ENCODE measurements at places on chromosomes 1 and 21.
A peak's percentile ranks its signal among the peaks of the same experiment; 100 is the strongest.

GRCh38 chr21:27067226-27067625, 100.3 kb upstream of the ADAMTS5 start:
- no peak for DNase-seq

DNA sequence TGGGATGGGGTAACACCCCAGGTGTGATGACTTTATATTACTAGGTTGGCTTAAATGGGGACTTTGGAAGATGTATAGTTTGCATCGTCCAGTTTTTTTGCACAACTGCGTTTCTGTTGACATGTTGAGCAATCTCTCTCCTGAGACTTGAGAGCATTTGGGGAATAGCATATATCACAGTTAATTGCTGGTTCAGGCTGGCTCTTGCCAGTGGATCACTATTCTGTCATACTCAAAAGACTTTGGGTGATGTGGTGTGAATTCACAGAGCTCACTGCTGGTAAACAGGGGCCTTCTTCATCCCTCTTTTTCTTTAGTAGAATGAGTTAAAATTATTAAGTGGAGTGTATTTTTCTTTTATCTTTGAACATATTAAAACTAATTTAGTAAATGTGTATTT, 44.3 kb downstream of the LHX9 start:
- no peak for DNase-seq

- DNase-seq: no peak
Measured at GRCh38 chr1:56811331-56811730, 7.9 kb downstream of the FYB2 start.

DNA sequence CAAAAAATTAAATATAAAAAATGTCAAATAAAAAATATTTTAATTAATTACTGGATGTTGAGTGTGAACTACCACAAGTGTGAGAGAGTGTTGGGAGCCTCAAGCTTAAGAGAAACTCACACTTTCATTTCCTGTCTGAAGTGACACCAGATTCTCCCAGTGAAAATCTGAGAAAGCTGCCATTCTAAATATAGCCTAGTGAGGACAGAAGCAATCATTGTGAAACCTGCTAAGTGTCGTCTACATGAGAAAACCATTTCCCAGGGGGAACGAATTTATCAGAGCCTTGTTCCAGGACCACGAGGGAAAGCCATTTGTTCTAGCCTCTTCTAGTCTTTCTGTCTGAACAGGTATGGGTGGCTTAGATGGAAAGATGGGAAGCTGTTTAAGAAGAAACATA, 329.3 kb upstream of the PRMT6 start:
- no peak for DNase-seq

DNA sequence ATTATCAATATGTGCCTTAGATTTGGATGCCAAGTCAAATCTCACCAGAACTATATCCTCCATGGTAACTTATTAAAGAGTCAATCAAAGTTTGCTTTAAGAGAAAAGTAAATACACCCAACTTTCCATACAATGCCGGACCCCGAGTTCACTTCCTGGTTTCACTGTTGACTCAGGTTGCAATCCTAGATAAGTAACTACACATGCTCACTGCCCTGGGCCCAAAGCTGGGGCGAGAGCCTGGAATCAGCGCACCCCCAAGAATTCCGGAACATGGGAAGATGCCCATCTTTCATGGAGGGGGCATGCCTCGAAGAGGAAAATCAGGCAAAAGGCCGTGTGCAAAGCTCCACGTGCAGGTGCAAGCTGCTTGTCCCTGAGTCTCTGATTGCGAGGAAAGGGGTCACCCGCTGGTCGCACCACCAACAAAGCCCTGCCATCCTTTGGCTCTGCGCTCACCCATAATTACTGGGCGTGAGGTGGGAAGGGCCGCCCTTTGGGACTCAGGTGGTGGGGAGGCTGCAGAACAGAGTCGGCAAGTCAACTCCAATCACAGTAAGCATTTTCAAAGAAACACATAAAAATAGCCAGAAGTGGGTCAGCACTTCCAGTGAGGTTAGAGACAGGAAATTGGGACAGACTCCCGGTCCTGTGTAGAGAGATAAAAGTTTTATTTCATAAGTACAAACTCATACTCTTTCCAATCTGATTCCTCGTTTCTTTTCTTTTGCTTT, 167.7 kb downstream of the TOMM20 start:
- DNase-seq: peak; percentile 42

DNA sequence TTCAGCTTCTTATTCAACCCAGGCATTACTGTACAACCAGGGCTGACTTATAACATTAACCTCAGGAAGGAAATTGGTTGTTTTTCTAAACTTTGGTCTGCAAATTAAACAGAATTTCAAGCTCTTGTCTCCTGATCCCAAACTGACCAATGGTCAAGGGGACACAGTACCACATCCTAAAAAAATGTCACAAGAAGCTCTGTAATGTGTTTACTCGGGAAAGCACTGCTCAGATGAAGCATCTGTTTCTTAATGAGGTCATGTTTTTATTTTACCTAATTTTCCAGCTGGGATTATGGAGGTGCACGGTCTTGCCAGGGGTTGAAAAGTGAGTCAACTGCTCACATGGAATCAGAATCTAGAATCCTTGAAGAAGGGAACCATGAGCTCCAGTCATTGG, 18.7 kb downstream of the ADAMTS5 start:
- DNase-seq: no peak

GRCh38 chr1:210586771-210587170, 258.1 kb downstream of the HHAT start:
- DNase-seq: no peak

DNA sequence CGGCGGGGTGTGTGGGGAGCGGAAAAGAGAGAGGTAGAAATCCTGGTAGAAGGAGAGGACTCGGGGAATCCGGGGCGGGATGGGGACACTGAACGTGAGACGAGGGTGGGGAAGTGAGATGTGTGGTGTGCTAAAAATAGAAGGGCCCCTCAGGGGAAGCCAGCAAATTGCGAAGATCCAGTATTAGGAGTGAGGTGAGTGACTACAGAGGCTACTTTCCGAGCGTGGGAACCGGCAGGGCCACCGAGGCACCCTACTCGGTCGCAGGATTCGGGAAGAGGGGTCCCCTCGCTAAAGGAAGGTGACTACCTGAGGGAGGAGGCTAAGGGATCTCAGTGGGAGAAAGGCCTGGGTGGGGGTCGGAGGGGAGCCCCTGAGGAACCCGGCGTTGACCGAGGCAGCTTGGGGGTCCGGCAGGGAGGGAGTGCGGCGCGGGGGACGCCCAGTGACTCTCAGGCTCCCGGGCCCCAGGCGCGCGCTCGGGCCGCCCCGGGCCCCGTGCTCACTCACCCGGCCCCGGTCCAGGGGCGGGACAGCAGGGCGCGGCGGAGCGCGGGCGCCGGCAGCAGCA, 318 bp downstream of the ALDH4A1 start:
- DNase-seq: no peak

DNA sequence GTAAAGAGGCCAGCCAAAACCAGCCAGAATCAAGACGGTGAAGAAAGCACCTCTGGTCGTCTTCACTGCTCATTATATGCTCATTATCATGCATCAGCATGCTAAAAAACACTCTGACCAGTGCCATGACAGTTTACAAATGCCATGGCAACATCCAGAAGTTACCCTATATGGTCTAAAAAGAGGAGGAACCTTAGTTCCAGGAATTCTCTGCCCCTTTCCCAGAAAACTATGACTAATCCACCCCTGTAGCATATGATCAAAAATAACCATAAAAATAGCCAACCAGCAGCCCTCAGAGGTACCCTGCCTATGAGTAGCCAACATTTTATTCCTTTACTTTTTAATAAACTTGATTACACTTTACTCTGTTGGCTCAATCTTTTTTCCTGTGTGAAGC, 34.2 kb upstream of the PBX1 start:
- no peak for DNase-seq

DNA sequence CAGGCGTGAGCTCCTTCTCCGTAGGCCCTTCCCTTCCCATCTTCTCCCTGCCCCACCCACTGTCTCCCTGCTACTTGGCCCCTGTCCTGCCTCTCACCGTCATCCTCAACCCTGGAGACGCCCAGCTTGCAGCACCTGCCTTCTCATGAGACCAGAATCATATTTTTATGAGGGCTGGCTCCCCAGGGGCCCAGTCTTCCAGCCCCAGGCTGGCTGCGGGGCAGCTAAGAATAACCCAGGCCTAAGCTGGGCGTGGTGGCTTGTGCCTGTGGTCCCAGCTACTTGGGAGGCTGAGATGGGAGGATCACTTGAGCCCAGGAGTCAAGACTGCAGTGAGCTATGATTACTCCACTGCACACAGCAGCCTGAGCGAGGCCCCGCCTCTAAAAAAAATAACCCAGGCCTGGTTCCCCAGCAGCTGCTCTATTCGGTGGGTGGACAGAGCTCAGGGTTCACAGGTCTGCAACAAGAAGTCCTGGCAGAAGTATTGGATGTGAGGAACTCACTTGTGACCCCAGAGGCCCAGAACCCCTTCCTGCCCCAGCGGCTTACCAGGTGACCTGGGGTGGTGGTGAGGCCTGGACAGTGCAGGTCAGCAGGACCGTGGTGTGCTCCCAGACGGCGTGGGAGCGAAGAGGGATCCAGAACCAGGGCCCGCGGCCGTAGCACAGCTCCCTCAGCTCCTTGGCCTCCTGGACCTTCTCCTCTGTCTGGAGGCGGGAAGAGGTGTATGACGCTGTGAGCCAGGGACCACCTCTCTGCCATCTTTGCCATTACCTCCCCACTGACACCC, 6.4 kb downstream of the MYOM3 start:
- DNase-seq: no peak

GRCh38 chr1:195866781-195867222, 741.4 kb downstream of the KCNT2 start:
- no peak for DNase-seq

GRCh38 chr1:28099050-28099769, 10.8 kb upstream of the EYA3 start:
- DNase-seq: no peak

DNA sequence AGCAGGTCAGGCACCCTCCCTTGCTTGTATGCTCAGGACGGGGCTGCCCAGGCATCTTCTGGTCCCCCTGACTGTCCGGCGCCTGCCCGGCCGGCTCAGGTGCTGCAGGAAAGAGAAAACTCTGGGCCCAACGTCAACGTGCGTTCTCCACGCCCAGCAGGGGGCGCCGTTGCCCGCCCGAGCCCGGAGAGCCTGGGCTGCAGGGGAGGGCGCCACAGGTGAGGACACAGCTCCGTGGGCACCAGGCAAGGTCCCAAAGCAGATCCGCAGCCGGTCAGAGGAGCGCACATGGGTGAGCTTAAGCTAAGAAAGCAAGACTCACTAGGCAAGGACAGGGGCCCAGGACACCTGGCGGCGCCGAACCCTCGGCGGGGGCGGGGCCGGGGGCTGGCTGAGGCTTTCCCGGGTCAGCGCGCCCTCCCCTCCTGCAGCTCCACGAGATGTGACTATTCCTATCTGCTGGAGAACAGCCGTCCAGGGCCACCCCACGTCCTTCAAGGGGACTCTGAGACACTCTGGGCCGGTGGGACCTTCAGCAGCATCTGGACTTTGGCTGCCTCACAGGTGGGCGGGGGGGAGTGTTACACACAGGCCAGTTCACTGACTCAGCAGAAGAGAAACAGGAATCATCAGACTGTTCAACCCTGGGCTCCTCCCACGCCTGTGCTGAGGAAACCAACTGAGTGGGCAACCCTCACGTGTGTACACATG, 29.3 kb downstream of the KRTAP10-1 start:
- DNase-seq: peak; percentile 22

- DNase-seq: no peak
Measured at GRCh38 chr1:180973369-180973768, 49.3 kb downstream of the STX6 start.

DNA sequence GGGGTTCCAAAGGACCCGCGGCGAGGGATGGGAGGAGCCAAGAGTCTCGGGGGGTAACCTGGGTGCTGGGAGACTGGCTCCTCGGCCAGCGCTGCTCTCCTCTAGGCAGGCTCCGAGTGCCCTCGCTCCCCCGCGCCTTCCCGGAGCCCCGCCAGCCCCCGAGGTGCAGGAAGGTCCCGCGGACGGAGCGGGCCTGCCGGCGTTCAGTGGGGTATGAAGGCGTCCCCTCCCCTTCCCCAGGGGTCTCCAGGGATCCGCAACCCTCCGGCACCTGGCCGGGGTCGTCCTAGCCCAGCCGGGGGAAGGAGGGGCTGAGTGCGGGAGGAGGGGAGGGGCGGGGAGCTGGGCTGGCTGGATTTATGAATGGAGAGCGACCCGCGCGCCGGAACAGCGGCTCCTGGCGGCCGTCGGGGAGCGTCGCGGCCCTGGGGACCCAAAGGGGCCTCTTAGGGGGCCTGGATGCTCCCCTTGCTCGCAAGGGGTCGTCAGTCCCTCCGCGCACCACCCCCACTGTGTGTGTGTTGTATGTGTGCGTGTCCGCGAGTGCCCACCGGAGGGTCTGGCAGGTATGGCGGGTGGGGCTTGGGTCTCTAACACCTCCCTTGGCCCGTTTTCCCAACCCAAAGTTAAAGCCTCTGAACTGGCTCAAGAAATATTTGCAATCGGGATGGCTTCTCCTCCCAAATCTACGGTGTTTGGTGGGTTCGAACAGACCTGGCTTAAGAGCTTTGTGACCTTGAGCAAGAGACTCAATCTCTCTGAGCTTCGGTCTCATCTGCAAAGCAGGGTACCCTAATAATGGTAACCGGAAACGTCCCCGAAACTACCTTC, 642 bp downstream of the HCRTR1 start:
- DNase-seq: peak; percentile 39

GRCh38 chr1:232521660-232522059, 108.3 kb downstream of the SIPA1L2 start:
- no peak for DNase-seq

DNA sequence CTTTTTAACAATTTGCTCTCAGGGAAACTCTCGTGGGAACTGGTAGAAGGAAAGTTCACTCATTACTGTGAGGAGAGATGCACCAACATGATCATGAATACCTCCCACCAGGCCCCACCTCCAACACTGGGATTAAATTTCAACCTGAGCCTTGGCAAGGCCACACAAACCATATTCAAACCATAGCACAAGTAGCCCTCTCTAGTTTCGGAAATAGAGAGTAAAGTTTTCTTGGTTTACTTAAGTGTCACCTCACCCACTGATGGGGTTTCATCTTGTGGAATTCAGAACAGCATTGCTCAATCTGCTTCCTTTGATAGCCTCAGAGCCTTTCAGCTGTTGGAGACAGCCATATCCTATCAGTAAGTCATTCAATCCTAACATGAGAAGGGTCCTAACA, 25.5 kb upstream of the CCSAP start:
- DNase-seq: no peak

DNA sequence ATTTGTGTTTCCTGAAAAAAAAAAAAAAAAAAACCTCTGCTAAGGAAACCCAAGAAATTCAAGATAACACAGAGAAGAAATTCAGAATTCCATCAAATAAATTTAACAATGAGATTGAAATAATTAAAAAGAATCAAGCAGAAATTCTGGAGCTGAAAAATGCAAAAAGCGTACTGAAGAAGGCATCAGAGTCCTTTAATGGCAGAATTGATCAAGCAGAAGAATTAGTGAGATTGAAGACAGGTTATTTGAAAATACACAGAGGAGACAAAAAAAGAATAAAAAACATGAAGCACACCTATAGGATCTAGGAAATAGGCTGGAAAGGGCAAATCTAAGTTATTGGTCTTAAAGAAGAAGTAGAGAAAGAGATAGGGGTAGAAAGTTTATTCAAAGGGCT, 38.2 kb downstream of the NME7 start:
- no peak for DNase-seq

DNA sequence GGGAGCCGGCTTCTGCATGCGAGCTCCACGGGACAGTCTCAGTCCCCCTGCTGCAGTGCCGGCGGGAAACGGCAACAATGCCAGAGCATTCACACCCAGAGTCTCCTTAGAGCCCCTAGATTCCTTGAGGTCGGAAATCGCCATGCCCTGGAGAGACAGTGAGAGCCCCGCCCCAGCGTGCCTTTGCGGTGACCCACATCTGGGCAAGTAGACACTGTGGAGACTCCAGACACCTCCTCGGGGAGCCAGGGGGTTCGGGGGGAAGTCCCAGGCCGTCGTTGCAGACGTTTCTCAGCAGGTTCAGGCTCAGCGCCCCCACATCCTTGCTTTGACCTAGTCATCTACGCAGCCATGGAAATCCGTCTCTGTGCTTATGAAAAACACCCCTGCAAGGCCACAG, 81.3 kb upstream of the ARHGEF16 start:
- DNase-seq: no peak

Data from kidney capillary endothelial cell (primary cell).